ENCODE measurements at places on chromosomes 3 and 15. TPM values are rescaled to one million over a fixed set of nuclear protein-coding genes. Genes with fewer than 3 reads are reported as not detected.

Gene GXYLT2
- total RNA-seq, result 17.6 TPM

Gene MME
- total RNA-seq, result 5.5 TPM

Gene GCNT3
- 3.0 TPM for total RNA-seq

Gene ATP2B2
- total RNA-seq, result 2.9 TPM

Gene MKRN3
- total RNA-seq, result 7.8 TPM

DNA sequence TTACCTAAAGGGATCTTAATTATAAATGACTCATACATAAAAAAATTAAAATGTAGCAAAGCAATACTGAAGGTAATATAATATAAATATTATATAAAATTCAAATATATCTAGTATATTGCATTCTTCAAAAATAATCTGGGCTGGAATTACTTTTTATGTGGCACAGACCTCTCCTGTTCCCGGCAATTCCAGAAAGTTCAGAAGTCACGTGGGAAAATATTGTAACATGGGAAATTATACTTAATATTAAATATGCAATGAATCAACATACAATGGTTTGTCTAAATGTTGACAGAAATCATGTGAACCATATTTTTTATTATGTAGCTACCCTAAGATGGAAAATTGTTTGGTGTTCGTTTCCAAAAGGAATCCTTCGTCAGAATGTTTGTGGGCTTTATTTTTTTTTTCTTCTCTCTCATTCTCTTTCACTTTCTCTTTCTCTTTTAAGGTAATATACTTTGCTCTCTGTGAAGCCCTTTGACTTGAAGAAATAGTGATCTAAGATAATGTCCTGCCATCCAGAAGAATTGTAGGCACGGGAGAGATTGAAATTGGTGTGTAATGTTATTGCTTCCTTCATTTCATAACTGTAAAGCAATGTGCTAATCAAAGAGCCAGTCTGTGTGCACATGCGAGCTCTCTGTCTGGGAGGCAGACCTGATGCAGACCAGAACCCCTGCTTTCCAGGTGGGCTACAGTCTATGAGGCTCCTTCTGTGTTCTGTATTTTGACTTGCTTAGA lies 559.4 kb downstream of the NR2F2 start:
- H3K4me1 ChIP-seq, result no peaks in the 10 kb centered on the region
- DNase-seq, result no peak
- no peaks in the 10 kb centered on the region for H3K36me3 ChIP-seq
- no peaks in the 10 kb centered on the region for H3K27me3 ChIP-seq
- H3K4me3 ChIP-seq, result peak overlapping the region; percentile 34

GRCh38 chr15:30953731-30954378 lies 37.6 kb downstream of the MTMR10 start:
- no peaks in the 10 kb centered on the region for H3K36me3 ChIP-seq
- H3K27me3 ChIP-seq, result no peaks in the 10 kb centered on the region
- H3K27ac ChIP-seq, result no peak overlapping the region
- H3K4me3 ChIP-seq, result no peak overlapping the region
- no peak for DNase-seq

GRCh38 chr3:183211352-183211751 lies 41.7 kb upstream of the B3GNT5 start:
- H3K27me3 ChIP-seq, result no peaks in the 10 kb centered on the region
- no peaks in the 10 kb centered on the region for H3K36me3 ChIP-seq
- no peak for DNase-seq
- no peak overlapping the region for H3K4me3 ChIP-seq
- H3K27ac ChIP-seq, result no peak overlapping the region
